CD4-positive, alpha-beta T cell treated with Interleukin-4 for 1 hour (primary cell): ENCODE measurements at places on chromosomes 1 and 21.
A peak's percentile ranks its signal among the peaks of the same experiment; 100 is the strongest.

GRCh38 chr1:65150583-65151263, 2.7 kb downstream of the AK4 start:
- no peak for DNase-seq

DNA sequence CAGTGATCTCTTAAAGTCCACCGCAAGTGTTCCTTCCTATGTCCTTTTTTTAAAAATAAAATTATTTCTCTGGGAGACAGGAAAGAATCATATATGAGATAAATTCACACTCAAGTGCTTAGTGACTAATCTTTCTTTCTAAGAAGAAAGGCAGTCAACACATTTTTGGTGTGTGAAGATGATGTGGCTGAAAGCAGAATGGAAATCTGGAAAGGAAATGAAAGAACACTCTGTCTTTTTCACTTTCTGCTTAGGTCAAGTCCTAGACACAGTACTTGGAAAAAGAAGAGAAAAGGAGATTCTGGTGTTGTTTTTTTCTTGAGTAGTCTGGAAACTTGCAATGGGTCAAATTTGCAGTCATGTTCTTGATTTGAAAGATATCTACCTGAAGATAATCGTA, 45.5 kb upstream of the PRRX1 start:
- no peak for DNase-seq

GRCh38 chr1:206575165-206575893, 36.9 kb downstream of the EIF2D start:
- DNase-seq: peak; percentile 84

- DNase-seq: no peak
Observed at GRCh38 chr1:230542054-230542453, 100.2 kb upstream of the COG2 start.

GRCh38 chr1:195964516-195964915, 643.7 kb downstream of the KCNT2 start:
- no peak for DNase-seq
